ENCODE measurements at places on chromosomes 12 and 14. TPM values are rescaled to one million over a fixed set of nuclear protein-coding genes. Genes with fewer than 3 reads are reported as not detected.

The JPH4 gene
- total RNA-seq = not detected

DNA sequence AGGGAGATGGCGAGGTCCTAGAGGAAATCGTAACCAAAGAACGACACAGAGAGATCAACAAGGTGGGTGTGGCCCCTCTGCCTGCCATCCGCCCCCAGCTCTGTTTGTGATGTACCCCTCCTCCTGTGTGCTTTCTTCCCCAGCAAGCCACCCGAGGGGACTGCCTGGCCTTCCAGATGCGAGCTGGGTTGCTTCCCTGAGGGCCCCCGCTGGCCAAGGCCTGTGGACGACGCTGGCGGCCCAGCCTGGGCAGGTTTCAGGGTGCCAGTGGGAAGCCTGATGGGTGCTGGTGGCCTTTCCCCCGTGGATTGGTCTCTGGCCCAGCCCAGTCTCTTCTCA is 2.0 kb downstream of the ARL6IP4 start:
- no peaks in the 10 kb centered on the region for H3K36me3 ChIP-seq
- H3K27me3 ChIP-seq = no peaks in the 10 kb centered on the region
- no peak for DNase-seq

DNA sequence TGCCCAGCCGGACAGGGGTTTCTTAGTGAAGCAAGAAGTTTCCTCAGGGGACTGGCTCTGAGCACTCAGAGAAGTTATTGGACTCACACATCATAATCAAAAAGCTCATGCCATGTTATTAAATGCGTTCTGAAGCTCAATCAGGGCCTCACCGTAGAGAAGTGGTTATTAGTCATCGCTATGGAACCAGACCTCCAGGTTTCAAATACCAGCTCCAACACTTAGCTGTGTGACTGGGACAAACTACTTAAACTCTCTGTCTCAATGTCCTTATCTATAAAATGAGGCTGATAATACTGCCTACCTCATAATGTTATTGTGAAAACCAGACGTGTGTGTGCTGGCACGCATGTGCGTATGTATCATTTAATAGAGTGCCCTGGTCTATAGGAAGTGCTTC is 7.3 kb downstream of the STAT6 start:
- DNase-seq = no peak
- H3K4me3 ChIP-seq = no peak overlapping the region
- peaks cover 26% of the 10 kb centered on the region for H3K36me3 ChIP-seq
- no peak overlapping the region for H3K27ac ChIP-seq

DNA sequence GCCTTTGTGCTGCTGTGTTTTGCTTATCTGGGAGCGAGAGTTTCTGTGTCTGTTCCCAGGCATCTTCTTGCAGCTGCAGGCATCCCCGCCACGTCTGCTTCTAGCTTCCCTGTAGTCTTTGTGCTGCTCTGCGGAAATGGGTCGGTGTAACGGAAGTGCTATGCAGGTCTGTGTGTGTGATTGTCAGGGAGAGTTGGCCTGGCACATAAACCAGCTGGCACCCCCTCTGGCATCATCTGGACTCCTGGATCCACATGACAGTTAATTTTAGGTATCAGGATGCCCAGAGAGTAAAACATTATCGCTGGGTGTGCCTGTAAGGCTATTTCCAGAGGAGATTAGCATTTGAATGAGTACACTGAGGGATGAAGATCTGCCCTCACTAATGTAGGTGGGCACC is 9.4 kb upstream of the OASL start:
- H3K36me3 ChIP-seq = no peaks in the 10 kb centered on the region
- H3K4me3 ChIP-seq = no peak overlapping the region
- peaks cover 42% of the 10 kb centered on the region for H3K27me3 ChIP-seq
- no peaks in the 10 kb centered on the region for H3K4me1 ChIP-seq
- no peak overlapping the region for H3K27ac ChIP-seq

DNA sequence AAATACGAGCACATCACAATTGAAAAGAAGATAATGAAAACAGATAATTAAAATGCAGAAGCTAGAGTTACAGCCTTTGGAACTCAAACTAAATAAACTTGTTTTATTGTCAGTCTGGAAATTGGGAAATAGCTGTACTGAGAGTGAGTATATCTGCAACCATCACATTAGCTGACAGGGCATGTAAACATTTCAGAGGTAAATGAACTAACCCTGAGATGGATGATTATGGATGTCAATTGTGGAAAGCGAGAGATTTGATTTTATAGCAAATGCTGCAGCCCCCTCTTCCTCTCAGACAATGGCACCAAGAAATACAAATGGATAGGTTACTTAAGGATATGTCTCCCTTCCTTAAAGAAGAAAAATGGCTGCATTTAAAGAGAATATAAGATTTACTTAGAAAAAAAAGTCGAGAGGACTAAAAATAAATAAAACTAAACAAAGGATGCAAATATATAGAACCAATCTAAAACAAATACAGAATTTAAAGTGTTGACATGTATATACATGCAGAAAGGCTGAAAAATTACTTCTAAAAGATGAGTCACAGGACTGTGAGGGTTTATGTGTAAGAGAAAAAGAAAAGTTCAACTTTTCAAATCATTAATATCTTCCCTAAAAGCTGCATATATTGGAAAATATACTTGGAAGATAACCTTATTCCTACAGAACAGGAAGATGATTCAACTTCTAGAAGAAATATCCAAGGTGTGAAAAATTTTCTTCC is 120.3 kb upstream of the FLRT2 start:
- no peak for DNase-seq
- H3K4me3 ChIP-seq = no peak overlapping the region
- H3K27me3 ChIP-seq = no peaks in the 10 kb centered on the region
- peaks cover 9% of the 10 kb centered on the region for H3K4me1 ChIP-seq

The NFATC4 gene
- total RNA-seq = 93.4 TPM

The GALNT16 gene
- 34.4 TPM for total RNA-seq

The LHX5 gene
- not detected for total RNA-seq

The GOLT1B gene
- 84.8 TPM for total RNA-seq

GRCh38 chr14:60732840-60733483 is 1.6 kb upstream of the MNAT1 start:
- no peak for DNase-seq
- H3K4me3 ChIP-seq = no peak overlapping the region
- no peaks in the 10 kb centered on the region for H3K27me3 ChIP-seq
- H3K4me1 ChIP-seq = peaks cover 18% of the 10 kb centered on the region

DNA sequence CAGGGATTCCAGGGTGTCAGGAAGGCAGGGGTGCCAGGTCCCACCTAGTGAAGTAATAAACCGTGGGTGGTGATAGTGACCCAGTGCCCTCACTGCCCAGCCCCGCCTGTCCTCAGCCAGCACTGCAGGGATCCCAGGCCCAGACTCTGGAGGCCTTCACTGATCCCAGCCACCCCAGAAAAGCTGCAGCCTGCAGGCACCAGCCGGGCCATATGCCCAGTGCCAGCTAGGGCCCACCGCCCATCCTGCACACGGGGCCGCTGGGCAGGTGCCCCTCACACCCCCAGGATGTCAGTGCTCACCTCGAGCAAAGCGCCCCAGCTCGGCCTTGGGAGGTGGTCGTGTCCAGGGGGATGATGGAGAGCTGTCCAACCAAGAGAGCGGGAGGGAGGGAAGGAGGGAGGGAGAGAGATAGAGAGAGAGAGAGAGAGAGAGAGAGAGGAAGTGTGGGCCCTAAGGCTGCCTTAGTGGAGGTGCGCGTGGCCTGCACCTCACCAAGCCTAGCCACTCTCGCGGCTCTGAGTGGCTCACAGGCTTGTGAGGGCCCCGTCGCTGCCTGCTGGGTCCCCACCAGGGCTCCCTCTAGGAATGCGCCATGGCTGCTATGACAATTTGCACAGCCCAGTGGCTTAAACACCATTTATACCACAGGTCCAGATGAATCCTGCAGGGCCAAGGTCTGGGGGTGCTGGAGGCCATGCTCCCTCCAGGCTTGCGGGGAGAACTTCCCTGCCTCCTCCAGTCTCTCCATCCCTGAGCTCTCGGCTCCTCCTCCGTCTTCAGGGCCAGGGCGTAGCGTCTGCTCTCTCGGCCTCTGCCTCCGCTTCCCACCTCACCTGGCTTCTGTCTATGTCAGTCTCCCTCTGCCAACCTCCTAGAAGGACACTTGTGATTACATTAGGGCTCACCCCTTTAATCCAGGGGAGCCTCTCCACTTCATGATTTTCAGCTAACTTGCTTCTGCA is 401.0 kb downstream of the TMEM121 start:
- H3K36me3 ChIP-seq = no peaks in the 10 kb centered on the region
- no peak overlapping the region for H3K4me3 ChIP-seq
- no peaks in the 10 kb centered on the region for H3K27me3 ChIP-seq
- no peaks in the 10 kb centered on the region for H3K4me1 ChIP-seq
- no peak overlapping the region for H3K27ac ChIP-seq

The GSG1 gene
- not detected for total RNA-seq

DNA sequence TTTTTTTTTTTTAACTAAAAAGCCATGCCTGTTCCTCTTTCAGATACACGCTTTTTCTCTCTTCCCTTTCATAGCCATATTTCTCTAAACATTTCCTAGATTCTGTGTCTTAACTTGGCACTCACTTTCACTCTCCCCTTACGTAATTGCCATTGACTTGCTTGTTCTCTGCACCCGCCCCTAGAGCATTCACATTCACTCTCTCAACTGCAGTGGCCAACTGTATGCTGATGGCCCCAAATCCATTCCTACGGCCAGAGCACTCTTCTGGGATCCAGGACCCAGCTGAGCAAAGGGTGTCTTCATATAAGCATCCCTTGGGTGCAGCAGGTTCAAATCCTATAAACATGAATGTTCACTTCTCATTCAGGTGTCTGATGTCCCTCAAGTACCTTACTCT is 59.5 kb downstream of the CKB start:
- peaks cover 23% of the 10 kb centered on the region for H3K36me3 ChIP-seq
- no peak overlapping the region for H3K27ac ChIP-seq
- DNase-seq = no peak
- no peaks in the 10 kb centered on the region for H3K27me3 ChIP-seq
- no peak overlapping the region for H3K4me3 ChIP-seq

GRCh38 chr14:60328583-60328982 is 79.6 kb downstream of the PPM1A start:
- peaks cover 15% of the 10 kb centered on the region for H3K4me1 ChIP-seq
- no peak for DNase-seq
- peaks cover 16% of the 10 kb centered on the region for H3K27me3 ChIP-seq
- H3K4me3 ChIP-seq = no peak overlapping the region

- H3K4me3 ChIP-seq = no peak overlapping the region
- H3K27me3 ChIP-seq = peaks cover 4% of the 10 kb centered on the region
- H3K36me3 ChIP-seq = peaks cover 10% of the 10 kb centered on the region
- H3K27ac ChIP-seq = no peak overlapping the region
These were observed 16.2 kb upstream of the KCNK13 start for GRCh38 chr14:90045616-90046015.

- H3K36me3 ChIP-seq = no peaks in the 10 kb centered on the region
- H3K4me3 ChIP-seq = no peak overlapping the region
- no peak for DNase-seq
- H3K27ac ChIP-seq = no peak overlapping the region
- peaks cover 4% of the 10 kb centered on the region for H3K27me3 ChIP-seq
These were observed 124.3 kb downstream of the RASSF9 start for GRCh38 chr12:85711735-85712390.

The HOXC12 gene
- not detected for total RNA-seq

- H3K36me3 ChIP-seq = peaks cover 19% of the 10 kb centered on the region
- peak overlapping the region; percentile 79 for H3K4me3 ChIP-seq
- no peaks in the 10 kb centered on the region for H3K27me3 ChIP-seq
- H3K27ac ChIP-seq = peak overlapping the region; percentile 96
- DNase-seq = no peak
These were observed 1.4 kb upstream of the FOS start for GRCh38 chr14:75277008-75277814.

DNA sequence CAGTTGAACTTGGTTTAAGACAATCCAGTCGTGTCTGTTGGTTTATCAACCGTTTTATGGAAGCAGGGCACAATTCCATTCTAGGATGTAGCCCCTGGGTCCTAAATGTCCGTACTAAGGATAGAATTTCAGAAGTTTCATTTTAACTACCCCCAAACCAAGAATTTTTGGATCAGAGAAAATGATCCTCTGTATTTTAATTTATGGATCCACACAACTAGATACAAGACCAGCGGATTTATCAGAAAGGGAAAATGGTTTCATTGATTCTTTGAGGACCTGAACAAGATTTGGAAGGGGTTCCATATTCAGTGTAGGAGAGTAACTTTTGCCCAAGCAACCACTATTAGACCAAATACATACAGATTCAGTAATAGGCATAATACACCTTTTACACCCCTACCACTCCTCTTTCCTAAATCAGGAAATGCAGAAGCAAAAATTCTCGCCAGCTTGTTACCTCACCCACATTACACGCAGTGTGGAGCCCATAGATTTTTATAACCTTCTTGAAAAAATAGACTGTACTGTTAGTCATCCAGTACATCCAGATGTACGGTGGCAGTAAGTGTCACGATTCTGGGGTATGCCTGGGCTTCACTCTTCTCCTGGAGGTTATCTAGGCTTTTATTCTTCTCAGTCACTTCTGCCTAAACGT is 1.4 kb upstream of the FBXL14 start:
- peak overlapping the region; percentile 80 for H3K4me3 ChIP-seq
- no peaks in the 10 kb centered on the region for H3K36me3 ChIP-seq
- H3K4me1 ChIP-seq = peaks cover 50% of the 10 kb centered on the region
- peak overlapping the region; percentile 94 for H3K27ac ChIP-seq
- H3K27me3 ChIP-seq = no peaks in the 10 kb centered on the region

Measured in chondrocyte (in vitro differentiated cells).